ENCODE measurements at places on chromosomes 3 and 15.

DNA sequence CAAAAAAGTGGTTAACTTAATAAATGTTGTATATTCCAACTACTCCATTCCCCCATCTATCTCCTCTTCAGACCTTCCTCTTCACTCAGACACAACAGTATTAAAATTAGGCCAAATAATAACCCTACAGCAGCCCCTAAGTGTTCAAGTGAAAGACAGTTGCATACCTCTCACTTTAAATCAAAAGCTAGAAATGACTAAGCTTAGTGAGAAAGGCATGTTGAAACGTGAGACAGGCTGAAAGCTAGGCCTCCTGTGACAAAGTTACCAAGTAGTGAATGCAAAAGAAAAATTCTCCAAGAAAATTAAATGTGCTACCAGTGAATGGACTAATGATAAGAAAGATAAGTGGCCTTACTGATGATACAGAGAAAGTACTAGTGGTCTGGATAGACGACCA is 71.7 kb downstream of the ANKRD28 start:
- peak; percentile 64 for DNase-seq

GRCh38 chr3:19002606-19003005 is 145.7 kb upstream of the KCNH8 start:
- no peak for DNase-seq

DNA sequence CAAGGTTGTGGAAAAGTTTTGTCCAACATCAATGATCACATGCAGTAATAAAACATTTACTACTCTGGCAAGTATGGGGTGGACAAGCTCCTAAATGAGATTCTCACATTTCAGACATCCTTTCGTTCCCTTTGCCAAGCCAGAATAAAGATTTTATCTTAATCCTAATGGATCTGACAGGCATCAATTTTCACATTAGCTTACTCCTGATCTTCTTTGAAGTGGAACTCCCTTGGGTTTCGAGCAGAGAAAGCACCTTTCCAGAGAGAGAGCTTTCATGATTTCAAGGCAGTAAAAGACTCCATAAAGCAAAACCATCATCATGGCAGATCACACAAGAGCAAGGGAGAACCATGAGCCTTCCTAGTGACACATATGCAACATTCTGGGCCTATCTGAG is 27.3 kb upstream of the EID1 start:
- DNase-seq = no peak

GRCh38 chr3:8856071-8856470 is 86.7 kb upstream of the OXTR start:
- DNase-seq = no peak

DNA sequence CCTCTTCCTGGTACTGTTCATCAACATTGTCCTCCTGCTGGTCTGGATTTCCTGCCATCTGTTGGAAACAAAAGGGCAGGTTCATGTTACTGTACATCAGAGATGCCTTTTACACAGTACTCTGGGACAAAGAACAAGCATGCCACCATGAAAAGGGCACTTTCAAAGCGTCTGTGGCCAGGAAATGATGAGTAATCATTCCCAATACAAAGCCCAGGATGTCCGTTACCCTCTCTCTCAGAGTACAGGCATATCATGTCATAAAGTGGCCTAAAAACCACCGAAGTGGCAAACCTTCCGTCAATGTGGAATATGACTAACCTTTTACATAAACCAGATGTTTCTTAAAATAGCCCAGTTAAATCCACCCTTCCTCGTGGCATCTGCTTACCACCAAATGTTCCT is 71.2 kb downstream of the GOLIM4 start:
- peak; percentile 79 for DNase-seq

DNA sequence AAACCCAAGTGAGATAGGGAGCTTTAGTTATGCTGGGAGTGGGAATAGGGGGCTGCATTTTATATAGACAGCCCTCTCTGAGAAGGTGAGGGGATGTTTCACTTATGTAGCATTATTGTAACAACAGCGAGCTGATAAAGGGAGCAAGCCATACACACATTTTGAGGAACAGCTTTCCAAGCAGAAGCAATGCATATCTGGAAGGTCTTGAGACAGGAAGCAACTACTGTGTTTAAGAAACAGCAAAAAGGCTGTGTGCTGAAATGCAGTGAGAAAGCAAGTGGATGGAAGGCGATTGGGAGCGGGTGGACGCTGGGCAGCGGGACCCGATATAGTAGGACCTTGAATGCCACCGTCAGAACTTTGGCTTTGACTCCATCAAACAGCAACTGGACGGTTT is 155.9 kb upstream of the TBL1XR1 start:
- DNase-seq = no peak

GRCh38 chr3:187640569-187641059 is 29.6 kb downstream of the SST start:
- no peak for DNase-seq

DNA sequence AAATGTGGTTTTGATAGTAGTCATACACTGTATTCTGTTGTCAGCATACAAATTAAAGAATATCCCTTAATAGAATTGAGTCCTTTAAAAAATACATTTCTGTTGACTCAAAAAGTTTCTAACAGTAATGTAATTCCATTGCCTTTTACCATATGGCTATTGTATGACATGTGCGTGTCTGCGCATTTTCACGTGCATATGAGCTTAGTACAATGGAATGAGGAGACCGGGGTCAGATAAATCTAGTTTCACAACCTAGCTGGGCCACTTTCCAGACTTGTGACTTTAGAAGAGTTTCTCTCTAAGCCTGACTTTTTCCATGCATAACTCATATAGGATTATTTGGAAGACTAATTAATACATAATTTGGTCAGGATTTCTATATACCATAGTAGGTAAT is 38.7 kb downstream of the ZBTB38 start:
- no peak for DNase-seq

DNA sequence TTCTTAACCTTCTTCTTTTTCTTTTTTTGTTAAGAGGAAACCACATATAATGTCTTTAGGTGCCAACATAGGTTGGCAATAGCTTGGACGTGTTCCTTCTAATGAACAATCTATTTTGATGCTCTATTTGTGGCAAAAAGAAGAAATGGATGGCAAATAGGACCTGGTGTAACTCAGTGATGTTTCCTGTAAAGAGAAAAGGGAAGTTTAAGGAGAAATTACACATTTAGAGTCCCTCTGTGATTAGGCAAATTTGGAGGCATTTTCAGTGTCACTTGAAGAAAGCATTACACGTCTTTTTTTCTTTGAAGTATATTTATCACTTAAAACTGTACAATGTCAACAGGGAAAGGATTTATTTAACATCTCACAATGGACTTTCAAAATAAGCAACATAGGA is 327.1 kb downstream of the ZIC1 start:
- DNase-seq = no peak

GRCh38 chr3:101903451-101903871 is 54.1 kb downstream of the NFKBIZ start:
- DNase-seq = no peak

- DNase-seq = no peak
These were observed 374.7 kb downstream of the VPS13C start for GRCh38 chr15:61685534-61685933.

DNA sequence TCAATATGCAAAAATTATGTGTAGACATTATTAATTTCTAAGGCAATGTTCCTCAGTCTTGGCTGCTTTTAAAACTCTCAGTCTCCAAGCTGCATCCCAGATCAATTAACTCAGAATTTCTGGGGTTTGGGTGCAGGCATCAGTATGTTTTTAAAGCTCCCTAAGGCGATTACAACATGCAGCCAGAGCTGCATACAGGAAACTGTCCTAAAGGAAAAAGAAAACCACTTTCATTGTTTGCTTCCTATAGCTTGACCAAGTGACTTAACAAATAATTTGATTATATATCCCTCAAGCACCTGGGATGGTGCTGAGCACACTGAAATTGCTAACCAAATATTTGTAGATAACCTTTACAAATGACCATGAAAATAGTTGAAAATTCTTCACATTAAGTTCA is 194.7 kb downstream of the DTWD1 start:
- DNase-seq = no peak

GRCh38 chr15:37136666-37137065 is 36.3 kb upstream of the MEIS2 start:
- no peak for DNase-seq

- no peak for DNase-seq
These were observed 25.4 kb downstream of the CFAP100 start for GRCh38 chr3:126419886-126420786.

DNA sequence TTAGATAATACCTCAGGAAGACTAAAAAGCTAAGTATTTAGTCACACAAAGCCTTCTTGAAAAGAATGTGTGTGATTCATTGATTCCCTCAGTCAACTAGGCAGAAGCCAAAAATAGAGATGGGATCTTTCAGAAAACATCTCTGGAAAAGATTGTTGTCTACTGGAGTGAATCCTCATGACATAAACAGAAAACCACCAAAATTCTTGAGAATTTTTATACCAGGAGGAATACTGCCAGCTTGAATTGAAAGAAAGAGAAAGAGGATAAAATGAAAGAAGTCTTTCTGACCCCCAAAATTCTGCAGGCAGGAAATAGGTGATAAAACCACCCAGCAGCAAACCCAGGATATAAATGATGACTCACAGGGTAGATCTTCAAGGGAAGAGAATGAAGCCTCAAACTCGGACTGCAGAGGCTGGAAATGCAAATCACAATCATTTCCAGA is 363.1 kb upstream of the PLSCR5 start:
- no peak for DNase-seq

DNA sequence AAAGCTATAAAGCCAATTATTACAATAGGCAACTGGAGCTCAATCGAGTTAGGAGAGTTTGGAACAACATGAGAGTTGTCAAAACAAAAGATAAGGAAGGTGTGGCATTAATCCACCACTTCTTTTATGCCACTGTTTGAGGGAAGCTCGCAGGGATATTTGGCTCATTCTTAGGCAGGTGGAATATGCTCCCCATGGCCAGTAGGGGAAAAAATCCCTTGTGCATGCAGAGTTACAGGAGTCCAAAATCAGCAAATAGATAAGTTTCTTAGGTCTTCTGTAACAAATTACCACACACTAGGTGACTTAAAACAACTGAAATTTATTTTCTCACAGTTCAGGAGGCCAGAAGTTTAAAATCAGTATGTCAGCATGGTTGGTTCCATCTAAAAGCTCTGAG is 135.4 kb upstream of the SYNPR start:
- DNase-seq = no peak

- no peak for DNase-seq
These were observed 13.0 kb downstream of the CYP1A1 start for GRCh38 chr15:74712311-74712710.

DNA sequence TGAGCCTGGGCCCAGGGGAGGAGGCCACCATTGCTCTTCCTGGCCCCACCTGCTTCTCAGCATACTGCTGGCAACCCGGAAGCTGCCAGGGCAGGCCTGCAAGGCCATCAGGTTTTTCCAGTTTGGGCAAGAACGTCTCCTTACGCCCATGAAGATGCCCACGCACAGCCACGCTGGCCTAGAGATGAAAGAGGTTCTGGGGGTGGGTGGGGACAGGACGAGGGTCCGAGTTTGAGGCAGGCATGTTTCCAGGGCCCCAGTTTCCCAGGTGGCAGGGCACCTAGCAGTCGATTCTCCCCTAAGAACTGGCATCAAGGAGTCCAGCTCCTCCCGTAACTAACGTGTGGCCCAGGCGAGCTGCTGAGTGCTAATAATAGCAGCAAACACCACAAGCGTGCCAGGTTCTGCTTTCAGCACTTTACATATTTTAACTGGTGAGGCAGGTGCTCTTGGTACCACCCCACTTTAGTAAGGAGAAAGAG is 45.8 kb downstream of the ZNF710 start:
- DNase-seq = no peak

GRCh38 chr3:188153437-188154013 is 432 bp upstream of the LPP start:
- peak; percentile 48 for DNase-seq

DNA sequence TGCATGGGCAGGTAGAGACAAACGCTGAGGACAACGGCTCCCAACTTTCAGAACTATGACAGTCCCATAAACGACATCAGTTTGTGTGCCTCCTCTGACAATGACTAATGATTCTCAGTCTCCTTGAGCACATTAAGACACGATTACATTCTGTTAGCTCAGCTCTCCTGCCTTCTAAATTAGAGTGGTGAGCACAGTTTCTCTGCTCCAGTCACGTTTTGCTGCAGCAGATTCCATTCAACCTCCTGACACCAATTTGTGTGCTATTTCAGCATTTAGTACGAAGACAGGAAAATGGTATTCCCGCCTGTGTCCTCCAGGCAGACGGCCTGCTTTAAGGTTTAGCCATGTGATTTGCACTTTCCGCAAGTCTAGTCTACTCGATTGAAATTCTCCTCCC is 458.4 kb upstream of the CFAP20DC start:
- DNase-seq = no peak

DNA sequence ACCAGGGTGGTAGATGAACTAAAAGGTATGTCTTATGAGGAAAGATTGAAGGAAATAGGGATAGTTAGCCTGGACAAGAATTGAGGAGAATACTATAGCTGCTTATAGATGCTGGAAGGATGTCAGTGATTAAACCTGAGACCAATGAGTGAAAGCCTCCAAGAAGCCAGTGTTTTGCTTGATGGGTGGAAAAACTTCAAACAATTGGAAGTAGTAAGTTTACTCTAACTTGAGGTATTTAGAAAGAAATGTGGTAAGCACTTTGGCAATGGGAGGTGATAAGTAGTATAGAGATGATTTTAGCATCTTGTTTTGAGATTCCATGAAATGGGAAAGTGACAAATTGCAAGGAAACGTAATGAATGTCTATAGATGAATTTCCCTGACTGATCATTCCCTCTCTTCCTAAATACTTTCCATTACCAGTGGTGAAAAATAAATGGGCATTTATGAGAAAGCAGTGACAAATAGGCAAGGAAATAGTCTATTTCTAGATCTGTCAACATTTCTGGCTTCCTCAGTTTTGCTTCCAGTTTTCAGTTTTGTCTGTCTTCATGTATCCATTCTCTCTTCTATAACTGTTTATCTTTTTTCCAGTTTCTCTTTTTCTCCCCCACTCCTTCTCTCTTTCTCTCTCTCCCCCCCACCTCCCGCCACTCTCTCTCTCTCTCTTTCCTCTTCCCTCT is 19.2 kb downstream of the SLC15A2 start:
- DNase-seq = no peak

DNA sequence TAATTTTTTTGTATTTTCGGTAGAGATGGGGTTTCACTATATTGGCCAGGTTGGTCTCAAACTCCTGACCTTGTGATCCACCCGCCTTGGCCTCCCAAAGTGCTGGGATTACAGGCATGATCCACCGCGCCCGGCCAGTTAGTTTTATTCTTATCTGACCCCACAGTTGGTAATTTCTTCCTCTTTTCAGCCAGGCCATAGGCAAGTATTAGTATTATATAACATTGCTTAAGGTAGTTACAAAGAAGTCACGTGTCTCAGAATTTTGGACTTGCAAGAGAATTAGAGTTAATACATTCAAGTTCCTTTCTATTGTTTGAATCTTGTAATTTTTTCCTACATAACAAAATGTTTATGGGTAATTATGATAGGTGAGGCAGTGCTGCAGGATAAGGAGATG is 334.8 kb downstream of the LPP start:
- DNase-seq = no peak

GRCh38 chr3:52683611-52684010 is 2.1 kb downstream of the PBRM1 start:
- DNase-seq = no peak

DNA sequence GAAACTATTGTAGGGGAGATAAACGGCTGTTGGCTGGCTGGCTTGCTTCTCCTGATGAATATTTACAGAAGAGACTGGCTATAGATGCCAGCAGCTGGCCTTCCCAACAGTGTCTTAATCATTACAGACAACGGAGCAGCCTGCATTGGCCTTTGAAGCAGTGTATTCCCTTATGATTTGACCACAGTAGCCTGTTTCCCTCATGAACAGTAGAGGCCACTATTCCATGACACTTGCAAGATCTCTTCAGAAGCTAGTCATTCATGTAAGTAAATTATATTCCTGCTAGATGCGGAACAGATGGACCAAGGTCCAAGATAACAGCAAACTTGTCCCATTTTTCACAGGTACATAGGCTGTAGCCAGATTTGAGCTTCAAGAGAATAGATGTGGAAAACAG is 47.3 kb downstream of the TMCO5A start:
- no peak for DNase-seq

Measured in activated CD4-positive, alpha-beta T cell treated with anti-CD3 and anti-CD28 coated beads, Interleukin-2, Interleukin-4, amounts not matched to agents 100 ng/mL and 50 ng/mL, durations not matched to agents 16 hours and 8 hours (primary cell).